ENCODE measurements at places on chromosomes 13 and 19. TPM values are rescaled to one million over a fixed set of nuclear protein-coding genes. Genes with fewer than 3 reads are reported as not detected.
A peak's percentile ranks its signal among the peaks of the same experiment; 100 is the strongest.

- H3K27ac ChIP-seq, result no peak overlapping the region
- no peaks in the 10 kb centered on the region for H3K27me3 ChIP-seq
- DNase-seq, result peak; percentile 57
Observed at GRCh38 chr19:6228551-6229215, 51.1 kb downstream of the MLLT1 start.

The FPR3 gene
- total RNA-seq, result 0.32 TPM

- no peak for DNase-seq
- H3K4me1 ChIP-seq, result peaks cover 2% of the 10 kb centered on the region
- no peak overlapping the region for H3K27ac ChIP-seq
- H3K36me3 ChIP-seq, result no peaks in the 10 kb centered on the region
- H3K4me3 ChIP-seq, result no peak overlapping the region
Observed at GRCh38 chr13:32530841-32531253, 7.7 kb downstream of the N4BP2L2 start.

DNA sequence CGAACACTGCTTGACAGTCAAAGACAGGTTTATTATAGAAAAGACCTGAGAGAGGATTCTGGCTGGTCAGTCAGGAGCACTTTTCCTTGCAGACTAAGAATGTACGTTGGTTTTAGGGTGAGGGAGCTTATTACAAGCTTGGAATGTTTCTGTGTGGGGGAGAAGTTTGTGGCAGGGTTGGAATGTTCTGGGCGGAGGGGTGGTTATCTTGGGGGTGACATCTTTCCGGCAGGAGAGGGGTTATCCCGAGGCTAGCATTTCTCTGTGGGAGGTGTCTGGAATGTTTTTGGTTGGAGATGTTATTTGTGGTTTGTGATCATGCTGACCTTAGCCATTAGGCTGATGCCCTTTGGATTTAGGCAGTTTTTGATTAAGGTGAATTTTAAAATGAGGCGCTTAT lies 61.8 kb downstream of the ZNF136 start:
- H3K4me3 ChIP-seq, result no peak overlapping the region
- peaks cover 11% of the 10 kb centered on the region for H3K4me1 ChIP-seq
- H3K27me3 ChIP-seq, result no peaks in the 10 kb centered on the region
- DNase-seq, result no peak
- H3K27ac ChIP-seq, result no peak overlapping the region

DNA sequence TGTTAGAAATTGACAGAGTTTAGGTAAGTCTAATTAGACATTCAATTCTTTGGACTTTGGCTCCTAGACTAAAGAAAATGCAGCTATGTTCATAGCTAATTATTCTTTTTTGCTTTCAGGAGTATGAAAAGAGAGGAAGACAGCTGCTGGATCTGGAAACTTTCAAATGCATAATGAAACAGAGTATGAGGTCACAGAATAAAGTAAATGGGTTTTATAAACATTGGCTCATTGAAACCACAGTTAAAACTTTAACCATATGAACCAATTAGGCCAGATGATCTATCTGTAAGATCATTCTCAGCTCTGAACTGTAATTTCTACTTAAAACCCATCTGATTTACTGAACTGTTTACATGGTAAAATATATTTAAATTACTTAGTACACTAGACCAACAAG lies 82.7 kb downstream of the TEX26 start:
- no peaks in the 10 kb centered on the region for H3K36me3 ChIP-seq
- H3K27ac ChIP-seq, result no peak overlapping the region
- H3K4me1 ChIP-seq, result no peaks in the 10 kb centered on the region
- no peaks in the 10 kb centered on the region for H3K27me3 ChIP-seq

GRCh38 chr19:19475015-19475765 lies 40.2 kb downstream of the TSSK6 start:
- H3K4me3 ChIP-seq, result no peak overlapping the region
- DNase-seq, result no peak
- no peaks in the 10 kb centered on the region for H3K4me1 ChIP-seq
- no peaks in the 10 kb centered on the region for H3K27me3 ChIP-seq
- H3K36me3 ChIP-seq, result no peaks in the 10 kb centered on the region
- no peak overlapping the region for H3K27ac ChIP-seq

The SLC10A2 gene
- total RNA-seq, result not detected

GRCh38 chr13:80168089-80168850 lies 172.7 kb downstream of the SPRY2 start:
- no peaks in the 10 kb centered on the region for H3K36me3 ChIP-seq
- no peaks in the 10 kb centered on the region for H3K27me3 ChIP-seq
- no peak for DNase-seq
- H3K4me3 ChIP-seq, result no peak overlapping the region
- H3K4me1 ChIP-seq, result no peaks in the 10 kb centered on the region

The HSPH1 gene
- total RNA-seq, result 37.0 TPM

GRCh38 chr13:76889254-76889653 lies 3.0 kb upstream of the KCTD12 start:
- H3K27ac ChIP-seq, result no peak overlapping the region
- DNase-seq, result no peak
- no peak overlapping the region for H3K4me3 ChIP-seq
- no peaks in the 10 kb centered on the region for H3K27me3 ChIP-seq

GRCh38 chr13:26310470-26310869 lies 56.5 kb downstream of the CDK8 start:
- DNase-seq, result no peak
- H3K27me3 ChIP-seq, result no peaks in the 10 kb centered on the region
- no peaks in the 10 kb centered on the region for H3K36me3 ChIP-seq
- H3K27ac ChIP-seq, result no peak overlapping the region
- H3K4me1 ChIP-seq, result peaks cover 17% of the 10 kb centered on the region

DNA sequence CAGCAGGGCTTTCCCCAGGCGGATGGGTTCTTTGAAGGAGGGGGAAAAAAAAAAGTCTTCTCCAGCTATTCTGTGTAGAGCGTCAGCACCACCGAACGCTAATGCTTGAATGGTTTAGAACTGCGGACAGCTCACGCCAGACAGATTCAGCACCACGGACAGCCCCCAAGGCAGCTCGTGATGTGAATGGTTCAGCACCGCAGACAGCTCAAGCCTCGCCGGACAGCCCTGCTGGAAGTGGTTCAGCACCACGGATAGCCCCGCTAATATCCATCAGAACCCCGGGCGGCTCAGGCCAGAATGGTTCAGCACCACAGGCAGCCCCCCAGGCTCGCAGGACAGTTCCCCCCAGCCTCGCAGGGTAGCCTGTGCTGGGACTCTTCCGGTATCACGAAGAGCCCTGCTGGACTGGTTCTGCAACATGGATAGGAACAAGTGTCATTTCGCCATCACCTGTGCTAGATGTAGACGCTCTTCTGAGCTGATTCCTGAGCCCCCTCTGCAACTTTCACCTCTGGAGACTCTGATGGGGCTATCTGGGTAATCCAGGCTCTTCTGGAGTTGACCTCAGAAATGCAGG lies 4.9 kb upstream of the SMIM17 start:
- H3K27me3 ChIP-seq, result no peaks in the 10 kb centered on the region
- no peak overlapping the region for H3K27ac ChIP-seq
- no peak overlapping the region for H3K4me3 ChIP-seq
- DNase-seq, result peak; percentile 64
- H3K36me3 ChIP-seq, result no peaks in the 10 kb centered on the region
- no peaks in the 10 kb centered on the region for H3K4me1 ChIP-seq

- DNase-seq, result no peak
- no peaks in the 10 kb centered on the region for H3K27me3 ChIP-seq
- no peak overlapping the region for H3K4me3 ChIP-seq
- no peak overlapping the region for H3K27ac ChIP-seq
- H3K4me1 ChIP-seq, result no peaks in the 10 kb centered on the region
Observed at GRCh38 chr19:23520441-23520840, 125.2 kb upstream of the ZNF91 start.

GRCh38 chr13:20192836-20193161 lies at the start of gene GJB2:
TSS of gene GJB2 (minus strand) at chr13:20192938. CDS start at chr13:20189581, 3,357 bp downstream.
- no peaks in the 10 kb centered on the region for H3K36me3 ChIP-seq

The CIRBP gene
- 269 TPM for total RNA-seq

GRCh38 chr13:48985756-48986155 lies 10.0 kb downstream of the FNDC3A start:
- no peak overlapping the region for H3K4me3 ChIP-seq
- no peaks in the 10 kb centered on the region for H3K27me3 ChIP-seq
- H3K27ac ChIP-seq, result no peak overlapping the region
- peaks cover 4% of the 10 kb centered on the region for H3K4me1 ChIP-seq
- no peaks in the 10 kb centered on the region for H3K36me3 ChIP-seq

- H3K4me3 ChIP-seq, result no peak overlapping the region
- no peaks in the 10 kb centered on the region for H3K27me3 ChIP-seq
- no peaks in the 10 kb centered on the region for H3K4me1 ChIP-seq
- no peak overlapping the region for H3K27ac ChIP-seq
- DNase-seq, result peak; percentile 72
Observed at GRCh38 chr19:34577531-34578101, 96.1 kb downstream of the WTIP start.

- no peak for DNase-seq
- H3K36me3 ChIP-seq, result peaks cover 23% of the 10 kb centered on the region
- no peaks in the 10 kb centered on the region for H3K4me1 ChIP-seq
- H3K27ac ChIP-seq, result no peak overlapping the region
- H3K4me3 ChIP-seq, result no peak overlapping the region
Observed at GRCh38 chr19:18870531-18871172, 25.3 kb downstream of the CERS1 start.

The FAM216B gene
- not detected for total RNA-seq

- H3K27ac ChIP-seq, result no peak overlapping the region
- H3K36me3 ChIP-seq, result no peaks in the 10 kb centered on the region
- H3K4me3 ChIP-seq, result no peak overlapping the region
- DNase-seq, result no peak
Observed at GRCh38 chr13:18949970-18950369, 231.7 kb downstream of the TUBA3C start.

DNA sequence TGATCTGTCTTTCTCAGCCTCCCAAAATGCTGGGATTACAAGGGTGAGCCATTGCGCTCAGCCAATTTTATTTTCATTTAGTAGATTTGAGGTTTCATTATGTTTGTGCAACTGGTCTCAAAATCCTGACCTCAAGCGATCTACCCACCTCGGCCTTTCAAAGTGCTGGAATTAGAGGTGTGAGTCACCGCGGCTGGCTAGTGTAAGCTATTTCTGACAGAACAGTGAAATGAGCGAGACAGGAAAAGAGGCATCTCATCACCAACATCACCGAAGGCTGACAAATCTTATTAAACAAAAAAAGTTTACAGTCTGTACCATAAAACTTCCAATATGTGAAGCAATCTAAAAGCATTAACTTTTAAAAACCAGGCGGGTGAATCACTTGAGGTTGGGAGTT lies 12.2 kb upstream of the ZNF888 start:
- H3K27me3 ChIP-seq, result no peaks in the 10 kb centered on the region
- DNase-seq, result no peak
- H3K4me1 ChIP-seq, result peaks cover 4% of the 10 kb centered on the region
- no peak overlapping the region for H3K27ac ChIP-seq

GRCh38 chr19:7981199-7981598 lies 24.2 kb downstream of the ELAVL1 start:
- H3K4me1 ChIP-seq, result no peaks in the 10 kb centered on the region
- peaks cover 12% of the 10 kb centered on the region for H3K36me3 ChIP-seq
- DNase-seq, result no peak
- no peaks in the 10 kb centered on the region for H3K27me3 ChIP-seq

The ZIM2 gene
- not detected for total RNA-seq

DNA sequence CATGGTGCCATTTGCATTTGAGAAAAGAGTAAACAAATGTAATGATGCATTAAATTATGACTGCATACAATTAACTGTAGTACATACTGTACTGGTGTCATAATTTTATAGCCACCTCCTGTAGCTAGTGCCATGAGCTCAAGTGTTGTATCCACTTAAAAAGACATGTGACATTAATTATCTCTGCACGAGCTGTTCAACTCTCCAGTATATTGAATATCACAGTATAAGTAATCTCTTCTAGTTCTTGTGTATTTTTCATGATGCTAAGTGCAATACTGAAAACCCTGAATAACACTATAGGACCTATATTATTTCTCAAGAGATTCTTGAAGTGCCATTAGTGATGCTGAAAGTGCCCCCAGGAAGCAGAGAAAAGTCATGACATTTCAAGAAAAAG lies 387.3 kb downstream of the PCDH17 start:
- no peak overlapping the region for H3K4me3 ChIP-seq
- no peaks in the 10 kb centered on the region for H3K4me1 ChIP-seq
- no peak for DNase-seq

GRCh38 chr13:20049558-20050473 lies 91.3 kb downstream of the ZMYM2 start:
- H3K4me1 ChIP-seq, result no peaks in the 10 kb centered on the region
- H3K4me3 ChIP-seq, result no peak overlapping the region
- H3K27ac ChIP-seq, result no peak overlapping the region
- H3K36me3 ChIP-seq, result peaks cover 9% of the 10 kb centered on the region

GRCh38 chr19:35296644-35297514 lies 4.9 kb downstream of the MAG start:
- no peaks in the 10 kb centered on the region for H3K4me1 ChIP-seq
- H3K27me3 ChIP-seq, result no peaks in the 10 kb centered on the region
- no peak overlapping the region for H3K4me3 ChIP-seq
- no peaks in the 10 kb centered on the region for H3K36me3 ChIP-seq
- no peak for DNase-seq

- H3K36me3 ChIP-seq, result no peaks in the 10 kb centered on the region
- H3K27me3 ChIP-seq, result no peaks in the 10 kb centered on the region
- H3K27ac ChIP-seq, result no peak overlapping the region
- DNase-seq, result no peak
- H3K4me1 ChIP-seq, result no peaks in the 10 kb centered on the region
Observed at GRCh38 chr13:99327126-99327525, 19.9 kb upstream of the GPR183 start.

DNA sequence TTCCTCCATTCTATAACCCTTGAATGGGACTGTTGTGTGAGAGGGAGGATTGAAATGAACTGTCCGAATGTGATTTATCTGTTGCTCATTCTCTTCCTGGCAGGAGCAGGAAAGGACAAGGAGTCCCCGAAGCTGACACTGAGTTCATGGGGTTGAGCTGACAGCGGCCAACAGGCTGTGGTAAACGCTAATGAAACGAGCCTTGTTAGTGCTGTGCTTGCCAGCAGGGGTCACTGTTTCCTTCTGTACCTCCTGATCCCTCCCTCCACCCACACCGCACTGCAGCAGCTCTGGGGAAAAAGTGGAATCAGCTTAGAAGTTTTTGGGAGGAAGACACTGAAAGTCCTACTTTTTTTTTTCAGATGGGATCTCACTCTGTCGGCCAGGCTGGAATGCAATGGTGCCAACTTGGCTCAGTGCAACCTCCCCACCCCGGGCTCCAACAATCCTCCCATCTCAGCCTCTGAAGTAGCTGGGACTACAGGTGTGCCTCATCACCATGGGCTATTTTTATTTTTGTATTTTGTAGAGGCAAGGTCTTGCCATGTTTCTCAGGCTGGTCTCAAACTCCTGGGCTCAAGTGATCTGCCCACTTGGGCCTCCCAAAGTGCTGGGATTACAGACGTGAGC lies 6.7 kb upstream of the ZNF761 start:
- peak; percentile 71 for DNase-seq
- no peak overlapping the region for H3K4me3 ChIP-seq
- H3K27me3 ChIP-seq, result no peaks in the 10 kb centered on the region
- no peak overlapping the region for H3K27ac ChIP-seq
- no peaks in the 10 kb centered on the region for H3K4me1 ChIP-seq
- H3K36me3 ChIP-seq, result no peaks in the 10 kb centered on the region

- H3K27ac ChIP-seq, result no peak overlapping the region
- H3K4me1 ChIP-seq, result no peaks in the 10 kb centered on the region
- no peak for DNase-seq
- no peaks in the 10 kb centered on the region for H3K36me3 ChIP-seq
- no peaks in the 10 kb centered on the region for H3K27me3 ChIP-seq
Observed at GRCh38 chr13:110228936-110229904, 77.7 kb downstream of the COL4A1 start.

The FGF22 gene
- 0.12 TPM for total RNA-seq

- no peaks in the 10 kb centered on the region for H3K4me1 ChIP-seq
- no peaks in the 10 kb centered on the region for H3K27me3 ChIP-seq
- DNase-seq, result no peak
- no peak overlapping the region for H3K27ac ChIP-seq
- no peaks in the 10 kb centered on the region for H3K36me3 ChIP-seq
Observed at GRCh38 chr13:95924389-95924994, 128.7 kb downstream of the UGGT2 start.

The PRTN3 gene
- total RNA-seq, result not detected
